ENCODE measurements at places on chromosomes 4 and X.

DNA sequence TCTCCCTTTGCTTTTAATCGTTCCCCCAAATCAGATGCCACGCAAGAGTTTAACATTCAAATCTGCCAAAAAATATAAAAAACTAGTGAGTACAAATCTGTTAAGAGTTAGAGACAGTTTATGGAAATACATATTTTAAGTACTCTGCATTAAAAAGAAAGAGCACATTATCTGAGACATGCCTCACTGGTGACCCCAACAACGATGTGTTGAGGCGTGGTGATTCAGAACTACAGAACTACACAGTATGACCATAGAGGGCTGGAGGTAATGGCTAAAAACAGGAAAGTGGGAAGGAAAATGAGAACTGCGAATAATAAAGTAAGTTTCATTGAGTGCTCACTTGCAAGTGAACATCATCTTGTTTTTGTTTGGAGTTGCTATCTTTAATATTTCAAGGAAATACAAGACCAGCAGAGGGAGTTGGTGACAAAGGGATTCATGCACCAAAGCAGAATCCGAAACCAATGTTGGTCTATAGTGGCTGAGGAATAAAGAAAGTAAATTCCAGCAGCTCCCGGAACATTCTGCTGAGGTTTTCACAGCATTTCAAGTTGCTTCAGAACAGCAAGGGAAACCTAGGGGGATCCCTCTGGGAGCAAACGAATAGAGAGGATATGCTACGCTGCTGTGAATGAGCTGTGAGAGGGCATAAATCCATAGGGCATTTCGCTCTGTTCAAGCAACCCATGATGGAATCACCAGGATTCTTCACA is 92.2 kb downstream of the DCHS2 start:
- peak; percentile 29 for DNase-seq

- no peak for DNase-seq
Observed at GRCh38 chr4:752196-752861, 46.7 kb downstream of the PCGF3 start.

DNA sequence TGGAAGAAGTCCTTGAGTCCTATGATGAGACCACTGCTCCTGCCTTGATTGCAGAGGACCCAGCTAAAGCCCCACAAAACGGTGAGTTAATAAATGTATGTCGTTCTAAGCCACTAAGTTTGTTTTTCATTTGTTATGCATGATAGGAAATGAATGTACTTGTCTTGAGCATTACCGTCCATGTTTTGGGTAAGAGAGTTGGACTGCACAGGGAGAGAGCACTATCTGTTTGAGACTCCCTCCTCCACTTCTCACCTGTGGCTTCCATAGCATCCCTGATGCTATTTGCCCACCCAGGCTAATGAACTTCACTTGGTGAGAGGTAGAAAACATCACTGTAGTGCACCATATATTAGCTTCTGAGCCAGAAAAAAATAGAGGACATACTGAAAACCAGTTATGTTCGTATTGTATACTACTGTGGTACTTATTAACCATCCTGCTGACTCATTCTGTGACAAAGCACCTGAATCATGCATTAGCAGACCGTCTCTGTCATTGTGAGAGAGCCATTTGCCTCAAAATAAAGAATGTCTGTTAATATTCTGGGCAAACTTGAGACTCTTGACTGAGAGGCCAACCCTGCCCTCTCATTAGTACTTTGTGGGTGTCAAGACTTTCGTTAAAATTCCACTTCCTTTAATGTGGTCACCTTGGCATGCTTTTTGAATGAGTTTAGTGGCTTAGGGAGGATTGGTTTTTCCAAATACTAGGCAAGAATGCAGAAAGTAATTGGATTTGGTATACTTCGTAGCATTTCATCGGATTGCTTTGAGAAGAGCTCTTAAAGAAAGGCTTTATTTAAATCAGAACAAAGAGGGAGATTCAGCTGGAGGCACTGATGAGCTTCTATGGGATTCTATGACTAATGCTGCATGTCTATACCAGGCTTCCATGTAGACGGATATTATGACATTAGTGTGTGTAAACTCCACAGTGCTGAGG is 99.3 kb upstream of the GRPR start:
- peak; percentile 60 for DNase-seq

GRCh38 chr4:55138367-55138766 is 13.0 kb upstream of the KDR start:
- no peak for DNase-seq

GRCh38 chr4:4961936-4962335 is 57.3 kb downstream of the CYTL1 start:
- no peak for DNase-seq

GRCh38 chrX:2327423-2327822 is 173.4 kb downstream of the DHRSX start:
- DNase-seq, result no peak

DNA sequence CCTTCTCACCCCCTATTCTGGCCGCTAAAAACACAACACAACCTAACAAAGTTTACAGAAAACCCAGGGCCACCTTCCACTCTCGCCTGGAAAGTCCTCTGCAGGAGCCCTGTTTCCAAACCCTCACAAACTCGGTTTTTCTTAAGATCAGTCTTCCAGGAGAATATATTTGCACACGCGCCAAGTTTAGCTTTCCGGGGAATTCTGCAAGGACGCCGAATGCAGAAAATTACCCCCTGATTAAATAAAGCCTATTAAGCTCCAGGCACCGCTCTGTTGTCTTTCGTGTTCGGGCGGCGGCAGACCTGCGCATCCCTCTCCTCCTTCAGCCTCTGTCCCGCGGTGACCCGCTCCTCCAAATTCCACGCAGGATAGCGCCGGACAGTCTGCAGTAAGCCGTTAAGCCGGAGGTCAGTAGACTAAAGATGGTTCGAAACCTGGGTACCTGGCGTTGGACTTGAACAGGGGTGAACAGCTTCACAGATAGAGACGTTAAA is 5.0 kb downstream of the MSX1 start:
- DNase-seq, result peak; percentile 49

DNA sequence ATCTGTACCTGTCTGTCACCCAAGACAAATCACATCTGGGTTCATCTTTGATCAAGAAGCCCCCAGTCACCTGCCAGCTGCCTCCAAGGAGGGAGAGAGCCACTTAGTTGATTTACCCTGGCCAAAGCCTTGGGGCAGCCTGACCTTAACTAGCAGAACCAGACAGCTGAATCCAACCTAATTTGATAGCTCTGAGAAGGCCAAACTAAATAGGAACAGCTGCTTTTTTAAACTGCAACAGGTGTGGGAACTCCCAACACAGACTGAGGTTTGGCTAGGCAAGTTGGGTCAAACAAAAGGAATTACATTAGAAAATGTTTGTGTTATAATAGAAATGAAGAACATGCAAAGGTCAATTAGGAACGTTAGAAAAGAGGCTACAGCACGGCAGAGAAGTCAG is 375.7 kb downstream of the NLGN4X start:
- no peak for DNase-seq

DNA sequence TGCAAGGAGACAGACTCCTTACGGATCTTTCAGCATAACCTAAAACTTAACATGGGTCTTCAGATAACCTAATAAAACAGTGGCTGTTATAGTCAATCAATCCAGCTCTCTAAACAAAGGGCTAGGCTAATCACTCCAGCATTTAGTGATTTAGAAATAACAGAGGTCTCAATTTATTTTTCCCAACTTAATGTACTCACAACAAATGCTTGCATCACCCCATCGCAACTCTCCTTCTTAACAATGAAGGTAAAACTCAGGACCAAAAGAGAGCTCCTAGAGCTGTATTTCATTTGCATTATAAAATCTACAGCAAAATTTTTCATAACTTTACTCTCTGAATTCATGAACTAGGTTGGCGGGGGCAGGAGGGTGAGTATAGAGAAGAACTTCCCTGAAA is 1.1 kb downstream of the LIN54 start:
- no peak for DNase-seq

GRCh38 chr4:8913121-8913857 is 41.6 kb upstream of the HMX1 start:
- DNase-seq, result no peak

DNA sequence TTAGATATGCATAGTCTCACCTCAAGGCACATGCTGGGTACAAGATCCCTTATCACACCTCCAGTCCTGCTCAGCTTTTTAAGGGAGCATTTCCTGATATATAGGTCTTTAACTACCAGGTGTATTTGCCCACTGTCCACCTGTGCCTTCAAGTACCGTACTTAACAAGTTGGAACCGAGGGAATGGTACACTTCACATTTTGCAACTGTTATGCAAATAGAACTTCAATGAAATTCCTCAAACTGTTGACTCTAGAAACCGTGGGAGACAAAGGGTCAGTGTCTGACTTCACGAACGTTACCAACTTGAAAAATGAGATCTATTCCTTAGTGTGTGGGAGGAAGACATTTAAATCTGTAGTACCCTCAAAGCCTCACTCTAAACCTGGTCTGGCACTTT is 5.2 kb downstream of the TRIM2 start:
- no peak for DNase-seq

GRCh38 chr4:138030375-138030774 is 211.8 kb downstream of the SLC7A11 start:
- DNase-seq, result no peak

DNA sequence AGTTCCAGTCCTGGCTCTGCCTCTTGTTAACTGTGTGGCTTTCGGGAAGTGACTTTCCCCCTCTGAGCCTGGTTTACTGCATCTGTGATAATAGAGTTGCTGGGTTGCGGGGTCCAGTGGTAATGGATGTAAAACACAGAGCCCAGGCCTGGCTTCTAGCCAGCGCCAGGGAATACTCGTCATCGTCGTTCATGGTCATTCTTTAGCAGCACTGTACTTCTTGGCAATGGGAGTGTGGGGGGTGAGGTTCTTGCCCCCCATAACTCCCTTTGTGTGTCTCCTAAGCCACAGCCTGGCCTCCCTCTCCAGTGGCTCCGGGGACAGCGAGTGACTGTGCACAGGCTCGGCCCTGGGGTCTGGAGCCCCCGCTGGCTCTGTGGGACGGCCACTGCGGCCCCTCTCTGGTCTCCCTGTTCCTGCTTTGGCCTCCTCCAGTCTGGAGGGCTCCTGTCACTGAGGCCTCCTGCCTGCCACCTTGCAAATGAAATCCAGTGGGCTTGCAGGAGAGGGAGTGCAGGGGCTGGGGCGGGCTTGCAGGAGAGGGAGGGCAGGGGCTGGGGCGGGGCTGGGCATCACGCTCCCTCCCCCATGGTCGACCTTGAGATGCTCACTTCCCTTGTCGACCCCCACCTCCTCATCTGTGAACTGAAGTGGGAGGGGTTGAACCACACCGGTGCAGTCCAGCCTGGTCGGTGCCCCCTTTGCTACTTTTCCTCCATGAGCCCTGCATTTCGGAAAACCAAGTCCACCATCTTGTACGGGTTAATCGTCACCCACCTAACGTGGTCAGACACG is 13.2 kb downstream of the PSAPL1 start:
- no peak for DNase-seq

DNA sequence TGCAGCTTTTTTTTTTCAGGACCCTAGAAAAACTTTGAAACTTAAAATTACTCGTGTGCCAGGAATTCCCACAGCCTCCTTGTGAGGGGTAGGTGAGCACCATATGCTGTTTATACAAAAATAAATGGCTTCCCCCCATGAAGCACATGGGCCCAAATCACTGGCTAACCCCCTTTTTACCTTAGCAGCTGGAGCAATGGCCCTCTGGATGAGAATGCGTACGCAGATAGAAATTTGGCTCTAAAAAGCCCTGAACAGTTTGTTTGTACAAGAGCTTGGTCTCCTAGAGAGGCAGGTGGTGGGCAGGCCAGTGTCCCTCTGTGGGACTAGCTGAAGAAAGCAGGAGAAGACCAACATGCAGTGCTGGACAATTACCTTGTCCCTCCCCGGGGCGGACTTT is 76.5 kb downstream of the SLC9A6 start:
- no peak for DNase-seq

- no peak for DNase-seq
Observed at GRCh38 chrX:88944661-88945060, 197.6 kb downstream of the CPXCR1 start.

GRCh38 chr4:6727081-6727942 is 11.3 kb downstream of the BLOC1S4 start:
- DNase-seq, result peak; percentile 86

DNA sequence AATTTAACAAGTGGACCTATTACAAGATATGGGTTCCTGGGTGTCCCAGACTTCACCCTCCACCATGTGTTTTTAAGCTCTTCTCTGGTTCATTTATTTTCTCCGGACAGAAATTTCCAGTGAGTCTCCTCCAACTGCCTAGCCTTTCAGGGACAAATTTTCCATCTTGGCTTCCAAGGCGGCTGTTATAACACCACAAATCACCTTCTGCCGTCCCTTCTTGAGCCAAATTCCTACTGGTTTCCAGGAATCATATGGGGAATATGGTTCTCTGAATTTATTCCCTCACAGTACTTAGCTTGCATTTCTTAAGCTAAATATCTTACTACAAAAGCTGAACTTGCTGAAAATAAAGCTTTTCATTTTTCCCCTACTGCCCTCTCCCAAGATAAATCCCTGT is 18.8 kb downstream of the NEXMIF start:
- no peak for DNase-seq

DNA sequence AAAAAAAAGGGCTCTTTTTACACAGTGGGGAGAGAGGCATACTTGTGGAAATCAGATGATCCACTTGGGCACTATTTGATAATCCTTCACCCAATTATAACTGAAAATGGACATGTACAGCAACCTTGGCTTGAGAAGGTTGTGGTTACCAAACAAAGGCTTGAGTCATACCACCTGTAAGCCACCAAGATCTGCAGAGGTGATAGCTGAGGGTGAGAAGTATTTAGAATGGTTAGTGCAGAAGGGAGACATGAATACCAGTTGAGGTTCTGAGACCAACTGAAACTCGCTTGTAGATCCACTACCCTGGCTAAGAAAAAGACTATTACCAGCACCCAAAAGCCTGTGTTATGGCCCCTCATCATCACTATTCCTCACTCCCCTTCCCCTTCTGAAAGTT is 614.0 kb downstream of the STIM2 start:
- no peak for DNase-seq

GRCh38 chr4:67288964-67289363 is 256.3 kb downstream of the CENPC start:
- DNase-seq, result peak; percentile 52

- DNase-seq, result no peak
Observed at GRCh38 chr4:4408132-4408523, 21.2 kb downstream of the NSG1 start.

DNA sequence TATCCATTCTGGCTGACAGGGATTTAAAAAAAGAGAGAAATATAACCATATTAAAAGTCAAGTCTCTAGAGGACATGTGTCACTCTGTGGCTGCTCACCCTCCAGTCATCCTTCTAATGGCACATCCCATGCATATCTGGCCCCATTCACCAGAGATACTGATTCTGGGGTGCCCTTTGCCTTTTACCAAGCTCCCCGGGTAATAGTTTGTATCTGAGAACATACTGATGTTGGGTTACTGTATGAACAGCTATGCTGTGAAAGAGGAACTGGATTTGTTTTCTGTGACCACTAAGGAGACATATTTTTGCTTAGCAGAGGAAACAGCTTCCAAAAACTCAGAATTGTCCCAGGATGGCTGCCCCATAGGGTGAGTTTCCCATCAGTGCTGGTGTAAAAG is 56.0 kb downstream of the SAT1 start:
- DNase-seq, result no peak

Data from neural progenitor cell (in vitro differentiated cells).